Cerebellar nuclear complex (tissue), 1 donor: ENCODE measurements at places on chromosomes 5 and 9.

GRCh38 chr9:37897665-37898064 lies 6.3 kb downstream of the SLC25A51 start:
- DNase-seq: no peak

GRCh38 chr9:130382636-130383349 lies 62.0 kb upstream of the ASS1 start:
- no peak for DNase-seq

- no peak for DNase-seq
Observed at GRCh38 chr5:178941361-178941760, 363 bp downstream of the ZNF454 start.

- no peak for DNase-seq
Observed at GRCh38 chr5:38739011-38739704, 106.7 kb upstream of the OSMR start.

- DNase-seq: no peak
Observed at GRCh38 chr9:132494857-132495256, 84.8 kb downstream of the CFAP77 start.

DNA sequence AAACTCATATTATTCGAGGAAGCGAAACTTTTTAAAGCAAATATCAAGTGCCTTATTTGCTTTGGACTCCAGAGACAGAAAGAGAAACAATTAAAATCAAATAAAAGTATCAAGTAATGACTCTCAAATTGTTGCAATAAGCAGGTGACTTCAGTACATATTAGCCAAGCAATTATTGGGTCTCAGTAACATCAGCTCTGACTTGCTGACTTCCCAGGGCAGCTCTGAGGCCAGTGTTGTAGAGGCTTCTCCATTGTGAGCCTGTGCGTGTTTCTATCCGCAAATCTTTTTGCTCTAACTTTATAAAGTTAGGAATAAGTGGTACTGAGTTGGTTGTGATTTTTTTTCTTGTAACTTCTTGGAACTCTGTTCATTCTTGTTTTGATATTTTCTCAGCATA lies 186.8 kb upstream of the PRLR start:
- DNase-seq: no peak

- DNase-seq: no peak
Observed at GRCh38 chr9:22170556-22170955, 161.5 kb upstream of the CDKN2B start.

DNA sequence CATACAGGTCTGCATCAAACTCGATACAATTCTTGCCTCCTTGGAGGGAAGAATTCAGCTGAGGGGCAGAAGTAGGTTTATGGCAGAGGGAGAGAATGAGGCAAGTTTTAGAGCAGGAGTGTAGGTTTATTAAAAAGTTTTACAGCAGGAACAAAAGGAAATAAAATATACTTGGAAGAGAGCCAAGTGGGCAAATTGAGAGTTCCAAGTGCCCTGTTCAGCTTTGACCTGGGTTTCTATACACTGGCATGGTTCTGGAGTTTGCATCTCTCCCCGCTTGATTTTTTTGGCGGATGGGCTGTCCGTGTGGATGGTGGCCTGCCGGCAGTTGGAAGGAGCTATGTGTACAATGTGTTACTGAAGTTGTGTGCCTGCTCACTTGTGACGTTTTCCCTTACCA lies 116.1 kb downstream of the ALDH1A1 start:
- no peak for DNase-seq

- no peak for DNase-seq
Observed at GRCh38 chr9:127541865-127542264, 70.2 kb upstream of the STXBP1 start.

DNA sequence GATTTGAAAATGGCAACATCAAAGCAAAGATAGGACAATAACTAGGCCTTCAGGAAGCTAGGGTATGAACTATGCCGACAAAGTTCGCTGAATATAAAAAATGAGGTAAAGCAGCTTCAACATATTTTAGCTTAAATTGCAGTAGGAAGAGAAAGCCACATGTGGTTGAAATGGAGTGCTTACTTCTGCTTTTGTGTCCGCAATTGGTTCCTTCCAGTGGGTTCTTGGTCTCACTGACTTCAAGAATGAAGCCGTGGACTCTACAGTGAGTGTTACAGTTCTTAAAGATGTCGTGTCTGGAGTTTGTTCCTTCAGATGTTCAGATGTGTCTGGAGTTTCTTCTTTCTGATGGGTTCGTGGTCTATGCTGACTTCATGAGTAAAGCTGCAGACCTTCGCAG lies 95.2 kb downstream of the APTX start:
- no peak for DNase-seq

DNA sequence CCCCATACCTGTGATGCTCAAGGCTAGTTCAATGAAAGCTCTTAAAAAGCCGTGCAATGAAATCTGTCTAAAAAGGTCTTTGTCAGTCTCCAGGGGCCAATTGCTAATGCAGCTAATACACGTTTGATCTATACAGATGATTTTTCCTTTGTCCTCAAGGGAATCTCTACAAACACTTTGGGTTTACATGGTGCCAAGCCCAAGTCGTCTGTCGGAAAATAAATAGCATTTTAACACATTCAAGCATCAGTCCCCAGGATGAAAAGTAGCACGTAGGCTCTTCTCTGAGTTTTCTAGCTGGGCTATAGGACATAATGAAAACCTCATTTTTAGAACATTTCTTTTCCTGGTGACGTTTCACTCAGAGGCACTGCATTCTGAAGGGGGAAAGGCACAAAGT lies 477.4 kb upstream of the WWC1 start:
- no peak for DNase-seq
